ENCODE measurements at places on chromosomes 3 and 15.

- DNase-seq, result no peak
Measured at GRCh38 chr15:52682781-52683180, 3.6 kb upstream of the ATOSA start.

GRCh38 chr3:59247402-59247841 is 197.6 kb upstream of the CFAP20DC start:
- no peak for DNase-seq

- no peak for DNase-seq
Measured at GRCh38 chr3:27186013-27186412, 183.2 kb downstream of the NEK10 start.

DNA sequence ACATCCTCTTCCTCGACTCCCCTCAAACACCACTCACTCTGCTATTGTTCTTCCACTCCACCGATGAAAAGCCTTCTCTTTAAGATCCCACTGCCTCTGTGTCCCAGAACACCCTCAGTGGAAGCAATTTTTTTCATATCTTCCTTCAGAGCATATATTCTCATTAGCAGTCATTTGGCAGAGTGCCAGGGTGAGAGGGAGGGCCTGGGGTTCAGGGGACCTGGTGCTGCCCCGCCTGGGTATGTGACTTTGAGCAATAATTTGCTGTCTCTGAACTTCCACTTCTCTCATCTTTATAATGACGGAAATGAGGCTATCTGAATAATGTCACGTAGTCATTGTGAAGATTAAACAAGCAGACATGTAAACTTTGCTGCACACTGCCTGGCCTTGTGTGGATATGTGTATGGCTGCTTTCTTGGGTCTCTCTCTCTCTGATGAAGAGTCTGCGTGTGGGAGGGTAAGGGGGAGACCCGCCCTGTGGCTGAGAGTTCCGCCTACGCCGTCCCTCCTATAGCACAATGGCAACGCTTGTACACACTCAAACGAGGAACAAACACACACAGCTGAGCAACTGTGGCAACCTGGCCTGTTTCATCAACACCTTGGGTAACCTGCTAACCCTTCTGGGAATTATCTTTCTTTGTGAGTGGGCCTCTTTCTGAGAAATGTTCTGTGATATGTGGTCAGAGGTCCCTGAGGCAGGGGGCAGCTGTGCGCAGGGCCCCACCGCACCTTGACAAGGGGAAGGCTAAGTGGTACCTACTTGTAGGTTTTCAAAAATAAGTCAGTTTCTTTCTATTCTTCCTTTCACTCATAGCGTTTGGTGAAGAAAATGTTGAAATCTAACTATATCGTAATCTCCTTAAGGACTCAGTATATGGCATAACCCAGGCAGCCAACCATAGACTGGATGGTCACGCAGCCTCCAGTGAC is 369.8 kb downstream of the SV2B start:
- DNase-seq, result no peak

- no peak for DNase-seq
Measured at GRCh38 chr3:13451301-13451673, 28.8 kb upstream of the HDAC11 start.

- no peak for DNase-seq
Measured at GRCh38 chr3:115084686-115085085, 62.4 kb downstream of the ZBTB20 start.
